ENCODE measurements at places on chromosomes 2 and 18.
A peak's percentile ranks its signal among the peaks of the same experiment; 100 is the strongest.

- DNase-seq = no peak
These were observed 68.5 kb upstream of the STK17B start for GRCh38 chr2:196239622-196240587.

DNA sequence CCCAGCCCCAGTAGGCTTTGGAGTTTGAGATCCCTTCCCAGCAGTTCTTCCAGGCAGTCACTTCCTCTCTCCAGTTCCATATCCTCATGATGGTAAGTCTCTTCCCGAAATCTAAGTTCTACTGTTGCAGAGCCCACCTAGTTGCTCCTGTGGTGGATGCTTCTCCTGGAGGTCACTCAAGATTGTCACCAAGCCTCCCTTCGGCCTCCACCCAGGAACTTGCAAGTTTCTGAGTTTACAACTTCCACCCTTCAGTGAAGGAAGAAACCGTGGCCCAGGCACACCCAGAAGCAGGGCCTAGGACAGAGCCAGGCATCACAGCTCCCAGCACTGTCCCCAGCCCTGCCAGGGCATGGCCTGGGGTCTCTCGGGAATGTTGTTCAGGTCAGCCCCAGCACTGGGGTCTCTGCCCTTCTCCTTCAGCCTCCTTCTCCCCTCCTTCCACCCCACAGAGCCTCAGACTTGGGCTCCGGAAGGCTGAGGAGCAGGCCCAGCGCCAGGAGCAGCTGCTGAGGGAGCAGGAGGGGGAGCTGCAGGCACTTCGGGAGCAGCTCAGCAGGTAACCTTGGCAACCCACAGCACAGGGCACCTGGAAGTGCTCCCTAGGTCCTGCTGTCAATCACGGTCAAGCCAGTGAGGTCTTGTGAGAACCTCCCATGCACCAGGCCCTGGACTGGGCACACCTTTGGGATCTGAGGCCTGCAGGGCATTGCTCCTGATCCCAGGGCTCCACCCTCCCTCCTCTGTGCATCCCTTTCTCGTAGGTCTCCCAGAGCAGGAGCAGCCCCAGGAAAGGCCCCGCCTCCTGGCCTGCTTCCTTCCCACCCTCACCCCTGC is 7.1 kb downstream of the RUFY4 start:
- no peak for DNase-seq

DNA sequence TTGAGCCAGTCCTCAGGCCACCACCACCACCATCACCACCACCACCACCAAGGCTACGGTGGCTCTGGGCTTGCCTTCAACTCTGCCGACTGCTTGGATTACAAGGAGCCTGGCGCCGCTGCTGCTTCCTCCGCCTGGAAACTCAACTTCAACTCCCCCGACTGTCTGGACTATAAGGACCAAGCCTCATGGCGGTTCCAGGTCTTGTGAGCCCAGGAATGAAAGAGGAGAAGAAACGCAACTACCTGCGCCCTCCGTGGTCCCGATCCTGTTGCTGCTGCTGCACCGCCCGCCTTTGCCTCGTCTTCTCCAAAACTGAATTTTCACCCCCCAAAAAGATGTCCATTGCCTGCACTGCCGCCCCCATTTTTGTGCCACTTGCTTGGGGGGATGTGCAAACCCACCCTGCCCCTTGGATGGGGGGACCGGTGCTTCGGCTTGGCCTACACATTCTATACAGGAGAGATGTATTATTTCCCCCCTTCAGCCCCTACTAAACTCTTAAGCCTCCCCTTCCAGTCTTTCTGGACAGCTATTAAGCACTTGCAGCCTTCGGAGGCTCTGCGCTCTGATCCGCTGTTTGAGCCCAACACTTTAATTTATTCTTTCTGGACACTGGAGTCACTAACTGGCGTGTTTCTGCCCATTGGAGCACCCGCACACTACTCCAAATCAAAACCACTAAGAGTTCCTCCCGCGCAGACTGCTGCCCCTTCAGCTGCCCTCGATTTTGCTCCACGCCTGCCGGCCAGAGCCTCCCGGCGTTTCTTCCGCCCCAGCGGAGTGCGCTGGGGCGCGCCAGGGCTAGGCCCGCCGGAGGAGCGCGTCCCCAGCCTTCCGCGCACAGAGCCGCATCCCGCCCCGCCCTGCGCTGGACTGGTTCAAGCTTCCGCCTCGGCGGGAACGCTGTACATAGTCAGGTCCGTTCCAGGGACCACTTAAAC is 5.7 kb downstream of the OTX1 start:
- DNase-seq = no peak

- no peak for DNase-seq
These were observed 307 bp downstream of the CDH2 start for GRCh38 chr18:28176698-28176947.

DNA sequence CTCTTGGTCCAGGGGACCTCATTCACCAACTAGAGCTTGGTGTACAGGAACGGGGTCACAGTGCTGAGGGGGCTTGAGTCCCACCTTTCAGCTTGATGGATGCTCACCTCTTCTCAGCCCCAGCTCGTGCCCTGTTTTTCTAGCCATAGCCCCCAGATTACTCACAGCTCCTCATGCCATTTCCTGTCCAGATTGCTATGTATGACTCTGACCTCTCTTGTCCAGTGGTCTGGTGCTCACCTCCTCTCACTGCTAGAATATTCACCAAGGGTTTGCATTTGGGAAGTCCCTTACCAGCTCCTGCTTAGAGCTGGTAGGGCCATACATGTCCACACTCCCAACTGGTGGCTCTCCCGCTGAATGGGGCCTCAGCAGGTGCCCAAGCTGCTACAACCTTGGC is 5.9 kb downstream of the LBX2 start:
- DNase-seq = no peak

DNA sequence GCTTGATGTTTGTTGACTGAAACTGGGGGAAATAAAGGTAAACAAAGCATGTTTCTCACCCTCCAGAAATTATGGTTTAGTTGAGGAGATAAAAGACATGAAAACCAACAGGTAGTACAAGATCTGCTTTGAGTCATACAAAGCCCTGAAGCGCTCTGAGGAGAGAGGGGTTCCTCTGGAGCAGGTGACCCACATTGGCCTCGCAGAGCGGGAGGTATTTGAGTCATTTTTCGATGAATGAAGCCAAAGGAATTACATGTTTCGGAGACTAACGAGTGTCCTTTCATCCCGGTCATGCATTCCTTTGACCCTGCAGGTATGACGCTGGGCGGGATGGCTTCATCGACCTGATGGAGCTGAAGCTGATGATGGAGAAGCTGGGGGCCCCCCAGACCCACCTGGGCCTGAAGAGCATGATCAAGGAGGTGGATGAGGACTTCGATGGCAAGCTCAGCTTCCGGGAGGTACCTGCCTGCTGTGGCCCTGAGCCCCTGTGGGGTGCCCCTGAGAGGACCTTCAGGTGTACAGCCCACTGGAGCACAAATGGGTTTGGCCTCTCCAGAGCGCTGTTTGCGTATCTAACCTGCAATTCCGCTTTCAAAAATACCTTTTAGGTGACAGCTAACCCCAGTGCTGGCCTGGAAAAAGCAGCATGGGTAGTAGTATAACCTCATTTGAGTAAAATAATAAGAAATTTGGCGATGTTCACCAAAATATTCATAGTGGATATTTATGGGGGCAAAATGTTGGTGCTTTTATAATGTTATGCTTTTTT is 29.3 kb downstream of the EFHD1 start:
- no peak for DNase-seq

DNA sequence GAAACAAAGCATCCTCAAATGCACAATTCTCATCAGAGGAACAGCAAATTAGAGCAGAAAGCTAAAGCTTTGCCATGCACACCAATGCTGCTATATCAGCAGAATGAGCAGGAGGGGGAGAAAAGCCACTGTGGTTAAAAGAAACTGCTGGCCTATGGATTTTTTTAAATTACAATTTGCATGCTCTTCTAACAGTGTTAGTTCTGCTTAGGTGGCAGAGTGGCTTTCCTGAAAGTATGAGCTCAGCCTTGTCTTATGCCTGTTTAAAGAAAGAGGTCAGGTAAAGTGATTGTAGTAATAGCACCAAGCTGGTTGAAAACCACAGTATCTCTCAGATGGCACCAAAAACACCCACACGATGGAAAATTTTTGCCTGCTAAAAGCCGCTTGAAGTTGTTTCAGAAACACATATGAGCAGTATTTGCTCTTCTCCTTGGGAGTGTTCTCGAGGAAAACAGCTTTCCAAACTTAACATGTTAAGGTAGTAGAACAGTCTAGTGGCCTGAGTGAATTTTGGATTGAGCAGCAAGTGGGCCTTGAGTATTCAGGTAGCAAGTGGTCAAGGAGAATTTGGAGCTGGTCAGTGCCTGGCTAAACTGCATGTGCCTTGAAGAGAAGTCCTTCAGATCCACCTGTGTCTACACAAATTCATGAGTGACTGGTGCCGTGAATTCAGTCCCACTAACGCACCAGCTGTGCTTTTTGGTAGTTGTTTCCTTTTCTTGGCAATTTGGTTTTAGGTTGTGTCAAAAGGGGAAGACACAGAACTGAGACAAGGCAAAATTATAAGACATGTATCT is 19.6 kb upstream of the NDUFV2 start:
- DNase-seq = no peak

DNA sequence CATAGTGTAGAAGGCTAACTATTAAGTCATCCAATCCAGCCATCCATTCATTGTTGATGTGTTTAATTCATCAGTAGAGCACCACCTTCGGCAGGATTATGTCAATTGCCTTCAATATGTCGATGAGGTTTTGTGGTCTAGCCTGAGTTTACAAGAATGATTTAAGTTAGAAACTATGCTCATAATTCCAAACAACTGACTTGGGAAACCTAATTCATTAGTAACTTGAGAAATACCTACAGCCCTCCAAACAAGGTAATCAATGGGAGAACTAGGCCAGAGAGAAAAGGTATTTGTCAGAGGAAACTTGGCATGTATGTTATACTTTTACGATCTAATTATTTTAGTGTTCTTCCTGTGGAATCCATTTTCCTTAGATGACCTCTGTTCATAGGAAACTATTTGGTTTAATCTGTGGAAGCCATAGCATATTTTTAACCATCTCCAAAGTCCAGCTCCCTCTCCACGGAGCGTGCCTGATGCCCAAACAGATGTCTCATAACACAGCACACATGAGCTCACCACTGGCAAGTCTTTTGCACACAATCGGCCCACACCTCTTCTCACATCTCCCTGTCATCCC is 148.5 kb downstream of the GFPT1 start:
- no peak for DNase-seq

DNA sequence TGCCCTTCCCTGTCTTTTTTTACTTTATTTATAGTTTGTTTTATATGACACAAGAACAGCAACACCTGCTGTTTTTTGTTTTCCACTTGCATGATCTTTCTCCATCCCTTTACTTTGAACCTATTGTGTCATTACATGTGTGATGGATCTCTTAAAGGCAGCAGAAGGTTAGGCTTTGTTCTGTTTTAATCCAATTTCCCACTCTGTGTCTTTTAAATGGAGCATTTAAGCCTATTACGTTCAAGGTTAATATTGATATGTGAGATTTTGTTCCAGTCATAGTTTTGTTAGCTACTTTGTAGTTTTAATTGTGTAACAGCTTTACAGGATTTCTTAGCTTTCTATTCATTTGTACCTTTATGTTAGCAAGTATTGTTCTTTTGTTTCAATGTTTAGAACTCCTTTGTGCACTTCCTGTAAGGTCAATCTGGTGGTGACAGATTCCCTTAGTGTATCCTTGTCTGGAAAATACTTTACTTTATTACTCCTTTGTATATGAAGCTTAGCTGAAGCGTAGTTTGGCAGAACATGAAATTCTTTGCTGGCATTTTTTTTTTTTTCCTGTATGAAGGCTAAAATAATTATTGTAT is 1443.0 kb upstream of the LRRTM1 start:
- DNase-seq = no peak

- DNase-seq = peak; percentile 92
These were observed 63.8 kb downstream of the PDE11A start for GRCh38 chr2:178008636-178009289.

DNA sequence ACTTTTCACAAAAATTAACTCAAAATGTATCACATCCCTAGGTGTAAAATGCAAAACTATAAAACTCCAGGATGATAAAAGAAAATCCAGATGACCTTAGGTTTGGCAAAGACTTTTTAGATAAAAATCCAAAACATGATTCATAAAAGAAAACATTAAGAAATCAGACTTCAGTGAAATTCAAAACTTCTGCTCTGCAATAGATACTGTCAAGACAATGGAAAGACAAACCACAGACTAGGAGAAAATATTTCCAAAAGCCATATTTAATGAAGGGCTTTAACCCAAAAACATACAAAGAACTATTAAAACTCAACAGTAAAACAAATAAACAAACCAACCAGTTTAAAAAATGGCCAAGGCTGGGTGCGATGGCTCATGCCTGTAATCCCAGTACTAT is 173.6 kb upstream of the SPOPL start:
- no peak for DNase-seq

GRCh38 chr2:207123335-207123744 is 42.4 kb downstream of the KLF7 start:
- DNase-seq = no peak

GRCh38 chr2:38966678-38967077 is 77.0 kb downstream of the ARHGEF33 start:
- DNase-seq = no peak

GRCh38 chr18:44859263-44859662 is 178.6 kb downstream of the SETBP1 start:
- DNase-seq = no peak

DNA sequence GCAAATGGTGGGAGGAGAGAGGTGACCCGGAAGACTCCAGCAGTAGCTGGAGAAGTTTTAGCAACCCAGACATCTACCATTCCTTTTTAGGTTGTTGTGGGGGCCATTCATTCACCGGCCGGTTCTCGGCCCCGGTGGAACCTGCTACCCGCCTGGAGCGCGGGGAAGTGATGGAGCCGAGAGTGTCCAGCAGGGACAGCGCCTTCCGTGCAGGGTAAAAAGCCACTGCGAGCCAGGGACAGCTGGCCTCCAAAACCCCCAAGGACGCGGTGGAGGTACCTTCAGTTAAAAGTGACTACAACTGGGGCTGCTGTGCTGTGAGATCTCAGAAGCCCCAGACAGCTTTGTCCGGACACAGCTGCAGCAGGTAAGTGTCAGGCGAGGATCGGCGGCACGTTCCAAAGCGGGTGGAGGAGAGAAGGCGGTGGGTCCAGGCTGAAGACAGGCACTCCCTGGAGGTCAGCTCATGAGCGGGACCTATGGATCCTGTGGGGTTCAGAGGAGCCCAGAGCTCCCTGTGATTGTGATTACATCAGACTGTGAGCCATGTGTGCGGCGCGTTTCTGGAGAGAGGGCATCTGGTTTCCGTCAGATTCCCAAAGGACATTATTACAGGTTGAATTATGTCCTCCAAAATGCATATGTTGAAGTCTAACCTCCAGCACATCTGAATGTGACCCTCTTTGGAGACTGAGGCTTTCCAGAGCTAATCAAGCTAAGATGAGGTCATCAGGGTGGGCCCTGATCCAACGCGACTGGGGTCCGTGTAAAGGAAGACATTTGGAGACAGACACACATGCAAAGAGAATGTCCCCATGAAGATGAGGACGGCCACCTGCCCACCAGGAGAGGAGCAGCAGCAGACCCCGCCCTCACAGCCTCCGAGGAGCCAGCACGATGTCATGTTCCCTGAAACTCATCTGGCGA is 276.3 kb downstream of the EIPR1 start:
- no peak for DNase-seq

All from NCI-H2081 (cell line).